Mammary epithelial cell (primary cell): ENCODE measurements at places on chromosomes 16 and 17.
A peak's percentile ranks its signal among the peaks of the same experiment; 100 is the strongest.

DNA sequence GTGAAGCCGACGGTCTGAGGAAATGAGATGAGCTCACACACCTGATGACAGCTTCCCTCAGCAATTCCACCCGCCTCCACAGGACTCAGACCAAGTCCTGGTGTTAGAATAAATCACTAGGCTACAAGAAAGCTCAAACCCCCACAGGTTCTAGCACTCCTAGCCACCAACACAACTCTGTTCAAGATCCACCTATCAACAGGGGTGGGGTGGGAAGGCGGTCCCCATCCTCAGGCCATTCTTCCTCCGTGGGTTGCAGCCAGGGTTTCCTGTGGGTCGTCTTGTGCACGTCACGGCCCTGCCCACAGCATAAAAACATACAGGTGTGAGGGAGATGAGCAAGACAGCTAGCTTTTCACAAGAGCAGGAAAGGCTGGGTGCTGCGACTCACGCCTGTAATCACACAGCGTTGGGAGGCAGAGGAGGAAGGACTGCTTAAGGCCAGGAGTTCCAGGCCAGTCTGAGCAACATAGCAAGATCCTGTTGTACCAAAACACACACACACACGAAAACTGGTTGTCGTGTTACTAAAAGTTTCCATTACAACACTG is 81.1 kb downstream of the ANKRD11 start:
- DNase-seq: peak; percentile 79

- no peak for DNase-seq
These were observed 7.0 kb downstream of the DOC2A start for GRCh38 chr16:30003670-30004423.

DNA sequence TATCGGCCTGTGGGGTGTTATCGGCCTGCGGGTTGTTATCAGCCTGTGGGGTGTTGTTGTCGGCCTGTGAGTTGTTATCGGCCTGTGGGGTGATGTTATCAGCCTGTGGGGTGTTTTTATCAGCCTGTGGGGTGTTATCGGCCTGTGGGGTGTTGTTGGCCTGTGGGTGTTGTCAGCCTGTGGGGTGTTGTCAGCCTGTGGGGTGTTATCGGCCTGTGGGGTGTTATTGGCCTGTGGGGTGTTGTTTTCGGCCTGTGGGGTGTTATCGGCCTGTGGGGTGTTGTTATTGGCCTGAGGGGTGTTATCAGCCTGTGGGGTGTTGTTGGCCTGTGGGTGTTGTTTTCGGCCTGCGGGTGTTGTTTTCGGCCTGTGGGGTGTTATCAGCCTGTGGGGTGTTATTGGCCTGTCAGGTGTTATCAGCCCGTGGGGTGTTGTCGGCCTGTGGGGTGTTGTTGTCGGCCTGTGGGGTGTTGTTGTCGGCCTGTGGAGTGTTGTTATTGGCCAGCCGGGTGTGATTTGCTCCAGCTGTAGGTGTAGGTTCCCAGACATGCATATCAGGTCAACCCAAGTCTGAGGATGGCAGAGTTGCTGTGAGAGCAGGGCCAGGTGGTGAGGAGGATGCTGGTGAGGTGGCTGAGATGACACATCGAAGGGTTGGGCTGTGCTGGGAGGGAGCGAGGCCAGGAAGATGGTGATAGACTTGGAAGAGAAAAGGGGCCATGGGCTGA is 7.1 kb downstream of the TRARG1 start:
- no peak for DNase-seq

GRCh38 chr16:85430523-85431421 is 182.3 kb upstream of the GSE1 start:
- no peak for DNase-seq

DNA sequence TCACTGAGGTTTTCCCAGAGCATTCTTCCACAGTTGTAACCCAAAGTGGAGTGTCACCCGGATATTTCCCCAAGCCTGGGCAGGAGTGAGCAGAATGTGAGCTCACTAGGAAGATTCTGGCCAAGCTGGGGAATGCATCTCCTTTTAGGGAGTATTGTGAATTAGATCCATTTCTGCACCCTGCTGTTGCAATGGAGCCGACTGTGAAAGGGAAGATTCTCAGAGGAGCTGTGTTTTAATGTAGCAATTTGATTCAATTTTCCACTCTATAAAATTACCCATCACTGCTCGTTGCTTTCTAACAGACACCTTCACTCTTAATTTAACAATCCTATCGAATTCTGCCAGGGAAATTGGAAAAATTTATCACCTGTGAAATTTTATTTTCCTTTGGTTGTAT is 70.8 kb downstream of the SNX11 start:
- DNase-seq: no peak

DNA sequence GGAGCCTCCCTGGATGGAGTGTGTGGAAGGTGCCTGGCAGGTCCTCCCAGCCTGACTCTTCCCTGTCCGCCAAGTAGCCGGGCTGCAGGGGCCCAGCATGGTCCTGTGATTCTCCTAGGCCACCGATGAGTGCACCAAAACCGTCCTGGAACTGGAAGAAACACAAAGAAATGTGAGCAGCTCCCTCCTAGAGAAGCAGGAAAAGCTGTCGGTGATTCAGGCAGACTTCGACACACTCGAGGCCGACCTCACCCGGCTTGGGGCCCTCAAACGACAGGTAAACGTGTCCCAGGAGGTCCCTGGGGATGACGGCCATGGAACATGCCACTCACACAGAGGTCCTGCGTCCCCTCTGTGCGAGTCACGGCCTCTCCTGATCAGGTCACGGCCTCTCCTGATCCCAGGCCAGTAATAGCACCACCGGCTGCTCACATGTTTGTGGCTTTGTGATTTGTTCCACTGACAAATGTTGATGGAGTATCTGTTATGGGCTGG is 4.2 kb upstream of the GAA start:
- DNase-seq: no peak

DNA sequence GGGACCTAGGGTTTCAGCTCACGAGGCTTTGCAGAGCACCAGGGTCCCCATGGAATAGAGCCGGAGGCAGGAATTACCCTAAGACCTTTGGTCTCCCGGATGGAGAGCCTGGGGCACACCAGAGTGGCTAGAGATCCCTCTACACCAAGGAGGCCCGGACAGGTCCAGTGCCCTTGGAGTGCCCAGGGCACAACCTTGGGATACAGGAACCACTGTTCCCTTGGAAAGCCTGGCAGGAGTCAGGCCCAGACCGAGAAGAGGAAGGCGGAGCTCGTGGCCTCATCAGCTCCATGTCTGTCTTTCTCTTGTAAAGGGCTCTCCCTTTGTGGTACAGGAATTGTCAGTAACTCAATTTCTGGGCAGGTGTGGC is 3.8 kb upstream of the DBNDD1 start:
- DNase-seq: no peak

DNA sequence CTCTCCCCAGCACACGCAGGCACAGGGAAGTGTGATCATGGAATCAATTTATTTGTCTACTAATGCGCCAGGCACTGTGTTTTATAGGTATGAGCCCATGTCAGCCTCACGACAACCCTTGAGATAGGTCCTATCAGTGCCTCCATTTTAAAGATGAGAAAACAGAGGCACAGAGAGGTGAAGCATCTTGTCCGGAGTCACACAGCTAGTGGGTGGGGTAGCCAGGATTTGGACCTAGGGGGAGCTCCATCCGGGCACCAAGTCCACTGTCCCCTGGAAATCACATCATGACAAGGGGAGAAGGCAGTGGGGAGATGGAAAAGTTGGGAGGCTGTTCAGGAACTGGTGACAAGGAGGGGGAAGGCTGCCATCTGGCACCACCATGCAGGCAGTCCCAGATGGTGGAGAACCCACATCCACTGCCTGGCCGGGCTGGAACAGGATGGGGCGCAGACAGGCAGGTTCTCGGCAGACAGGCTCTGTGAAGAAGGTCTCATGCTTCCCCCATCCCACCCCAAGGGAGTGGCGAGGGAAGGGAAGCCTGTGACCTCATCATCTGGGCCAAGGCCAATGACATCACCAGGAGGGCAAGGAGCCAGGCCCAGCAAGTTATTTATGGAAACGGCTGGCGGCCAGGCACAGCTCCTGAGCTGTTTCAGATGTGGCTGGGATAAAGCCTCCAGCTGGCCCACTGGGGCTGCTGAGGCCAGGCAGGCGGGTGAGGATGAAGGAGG is 126.0 kb upstream of the SDK2 start:
- DNase-seq: peak; percentile 71

- no peak for DNase-seq
These were observed 410.9 kb upstream of the SOX9 start for GRCh38 chr17:71709946-71710345.

DNA sequence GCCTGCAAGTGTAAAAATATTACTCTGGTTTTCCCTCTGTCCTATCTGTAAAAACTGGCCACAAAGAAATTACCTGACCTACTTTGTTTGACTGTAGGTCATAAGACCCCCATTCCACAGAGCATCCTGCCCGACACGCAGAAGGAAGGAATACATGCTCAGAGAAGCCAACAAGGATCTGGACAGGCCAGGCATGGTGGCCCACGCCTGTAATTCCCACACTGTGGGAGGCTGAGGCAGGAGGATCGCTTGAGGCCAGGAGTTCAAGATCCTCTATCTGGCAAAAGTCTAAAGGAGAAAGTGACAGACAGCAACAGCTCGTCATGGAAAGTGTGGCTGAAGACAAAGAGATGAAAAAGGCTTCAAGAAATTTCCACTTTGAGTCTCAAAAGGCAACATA is 78.2 kb upstream of the RNU2-1 start:
- no peak for DNase-seq

DNA sequence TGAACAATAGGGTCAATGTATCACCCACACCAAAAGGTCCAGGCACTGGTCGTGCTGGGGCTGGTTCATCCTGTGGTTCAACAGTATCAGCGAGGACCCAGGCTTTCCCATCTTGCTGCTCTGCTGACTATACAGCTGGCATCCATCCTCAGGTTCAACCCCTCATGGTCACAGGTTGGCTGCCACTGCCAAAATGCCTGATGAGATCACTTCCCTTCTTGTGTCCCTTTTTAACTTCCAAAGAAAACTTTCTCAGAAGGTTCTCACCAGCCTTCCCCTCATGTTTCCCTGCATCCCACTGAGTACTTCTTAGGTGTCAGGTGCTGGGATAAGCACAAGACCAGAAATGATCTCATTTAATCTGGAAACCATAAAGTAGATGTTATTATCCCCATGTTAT is 25.7 kb downstream of the CLEC16A start:
- DNase-seq: no peak

GRCh38 chr17:14845591-14846281 is 419.4 kb downstream of the PMP22 start:
- DNase-seq: peak; percentile 94

DNA sequence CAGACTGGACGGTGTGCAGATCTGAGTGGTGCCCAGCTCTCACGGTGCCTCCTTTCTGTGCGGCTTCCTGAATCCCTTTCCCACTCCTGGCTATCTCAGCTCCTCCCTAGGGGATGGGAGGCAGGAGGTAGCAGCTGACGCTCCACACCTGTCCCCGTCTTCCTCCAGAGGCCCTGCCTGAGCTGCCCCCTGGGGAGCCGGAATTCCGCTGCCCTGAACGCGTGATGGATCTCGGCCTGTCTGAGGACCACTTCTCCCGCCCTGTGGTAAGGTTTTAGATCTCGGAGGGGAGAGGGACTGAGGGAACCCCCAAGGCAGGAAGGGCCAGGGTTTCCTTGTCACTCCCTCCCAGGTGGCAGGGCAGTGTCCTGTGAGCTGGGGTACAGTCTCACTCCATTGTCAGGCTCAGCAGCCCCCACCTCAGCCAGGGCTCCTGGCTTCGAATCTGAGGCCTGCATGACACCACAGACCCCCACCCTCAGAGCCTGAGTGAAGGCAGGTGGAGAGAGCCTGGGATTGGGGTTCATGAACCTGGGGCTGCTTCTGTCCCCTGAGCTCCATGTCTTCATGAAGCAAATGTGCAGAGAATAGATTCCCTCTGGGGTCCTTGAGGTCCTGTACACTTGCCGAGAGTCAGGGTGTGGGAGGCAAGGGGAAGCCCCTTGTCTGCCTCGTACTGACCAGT is 6.6 kb downstream of the DEF8 start:
- no peak for DNase-seq

GRCh38 chr16:88982286-88983084 is 5.5 kb upstream of the CBFA2T3 start:
- no peak for DNase-seq

DNA sequence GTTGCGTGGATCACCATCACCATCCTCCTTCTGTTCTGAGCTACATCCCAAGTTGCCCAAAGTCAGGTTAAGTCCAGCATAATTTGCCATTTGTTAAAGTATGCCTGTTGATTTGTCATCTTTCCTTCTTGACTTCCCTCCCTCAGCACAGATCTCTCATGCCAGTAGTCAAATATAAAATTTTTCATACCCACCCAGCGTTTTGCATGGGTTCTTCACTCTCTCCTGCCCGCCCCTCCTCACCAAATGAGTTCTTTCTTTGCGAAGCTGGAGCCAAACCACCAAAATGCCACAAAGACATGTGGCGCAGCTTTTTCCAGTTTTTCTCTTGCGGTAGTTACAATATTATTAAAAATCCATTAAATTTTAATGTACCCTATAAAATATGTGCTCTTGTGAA is 167.2 kb downstream of the MSI2 start:
- no peak for DNase-seq

DNA sequence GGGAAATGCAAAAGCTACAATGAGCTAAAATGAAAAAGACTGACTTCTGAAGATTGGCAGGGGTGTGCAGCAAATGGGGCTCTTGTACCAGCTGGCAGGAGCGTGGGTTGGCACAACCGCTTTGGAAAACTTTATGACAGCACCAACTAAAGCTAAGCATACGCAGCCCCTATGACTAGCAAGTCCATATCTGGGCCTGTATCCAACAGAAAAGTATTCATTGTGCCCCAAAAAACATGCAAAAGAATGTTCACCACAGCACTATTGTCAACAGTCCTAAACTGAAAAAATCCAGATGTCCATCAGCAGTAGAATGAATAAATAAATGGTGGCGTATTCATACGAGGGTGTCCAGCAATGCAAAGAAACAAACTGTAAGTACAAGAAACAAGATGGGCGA is 22.6 kb upstream of the ITGA3 start:
- DNase-seq: no peak

DNA sequence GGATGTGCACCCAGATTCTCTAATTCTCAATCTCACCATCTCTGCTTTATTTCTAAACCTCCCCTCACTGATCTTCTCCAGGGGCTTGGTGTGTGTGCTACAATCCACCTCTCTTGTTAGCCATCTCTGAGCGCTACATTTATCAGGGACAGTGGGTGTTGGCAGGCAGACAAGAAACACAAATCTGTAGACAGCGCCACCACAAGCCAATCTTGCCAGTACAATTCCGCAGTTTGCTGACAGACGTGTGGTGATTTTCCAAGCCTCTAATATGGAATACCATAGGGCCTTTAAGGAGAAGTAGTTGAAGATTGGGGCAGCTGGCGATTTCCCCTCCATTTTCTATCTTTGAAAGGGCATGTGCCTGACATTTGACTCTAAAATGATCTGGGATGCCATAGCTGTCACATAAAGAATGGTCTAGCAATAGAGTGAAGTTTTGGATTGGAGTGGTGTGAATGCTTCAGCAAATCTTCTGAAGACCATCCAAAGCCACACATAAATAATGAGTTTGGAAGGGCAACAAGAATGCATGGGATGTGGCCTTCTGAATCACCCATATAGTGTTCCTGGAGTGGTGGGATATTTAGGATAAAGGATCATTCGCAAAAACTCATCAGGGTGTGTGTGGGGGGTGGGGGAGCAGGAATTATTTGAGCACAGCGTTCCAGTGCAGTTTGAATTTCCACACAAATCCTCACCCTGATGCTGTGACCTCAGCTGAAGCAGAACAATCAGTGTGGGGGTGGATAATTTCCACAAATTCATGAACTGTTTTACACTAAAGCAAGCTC is 12.0 kb upstream of the ANKFN1 start:
- DNase-seq: no peak
